K562 (cell line): ENCODE measurements at places on chromosomes 4 and X.

GRCh38 chr4:151668689-151669402, 92.0 kb downstream of the GATB start:
- no peak for DNase-seq

DNA sequence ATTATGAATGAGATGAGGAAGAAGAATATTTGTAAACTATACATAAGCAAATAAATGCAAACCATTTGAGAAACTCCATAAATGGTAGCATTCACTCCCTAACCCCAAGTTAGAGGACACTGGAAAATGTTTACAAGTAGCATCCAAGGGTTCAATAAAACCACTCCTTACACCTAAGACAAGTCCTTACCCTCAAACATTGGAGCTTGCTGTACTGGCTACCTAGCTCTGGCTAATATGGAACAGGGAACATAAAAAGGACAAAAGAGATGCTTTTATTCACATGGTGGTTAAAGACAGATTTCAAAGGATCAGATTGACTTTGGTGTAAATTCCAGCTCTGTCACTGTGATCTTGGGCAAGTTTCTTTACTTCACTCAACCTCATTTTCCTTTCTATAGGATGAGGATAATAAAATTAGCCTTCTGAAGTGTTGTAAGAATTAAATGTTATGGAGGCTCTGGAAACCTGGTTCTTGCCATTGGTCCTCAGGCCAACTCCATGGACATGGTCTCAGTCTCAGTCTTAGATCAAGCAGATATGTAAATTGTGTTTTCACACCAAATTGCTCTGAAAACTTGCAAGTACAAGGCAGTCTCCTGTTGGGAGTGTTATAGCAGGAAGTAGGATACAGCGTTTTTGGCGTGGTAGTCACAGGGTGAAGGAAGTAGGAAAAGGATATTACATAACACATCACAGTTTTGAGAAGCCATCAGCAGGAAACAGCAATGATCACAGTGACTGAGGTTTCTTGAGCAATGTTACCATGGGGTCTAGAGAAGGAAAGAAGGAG, 3.3 kb downstream of the CXCL1 start:
- DNase-seq = no peak

GRCh38 chr4:124018383-124019317, 622.1 kb downstream of the SPRY1 start:
- no peak for DNase-seq

DNA sequence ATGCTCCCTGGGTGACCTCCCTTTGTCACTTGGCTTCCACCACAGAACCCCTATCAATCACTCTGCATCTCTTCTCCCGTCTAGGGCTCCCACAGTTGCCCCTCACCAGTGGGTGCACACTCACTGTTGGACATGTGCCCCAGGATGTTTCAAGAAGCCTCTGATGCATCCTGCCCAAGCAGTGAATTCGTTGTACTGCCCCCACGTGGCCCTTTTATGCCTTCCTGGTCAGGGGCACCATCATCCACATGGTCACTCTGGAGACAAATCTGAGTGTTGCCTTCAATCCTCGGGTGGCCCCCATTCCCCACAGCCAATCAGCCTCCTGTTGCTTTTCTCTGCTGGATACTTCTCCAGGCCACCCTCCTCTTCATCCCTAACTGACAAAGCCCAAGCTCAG, 12.2 kb downstream of the ITIH6 start:
- no peak for DNase-seq

GRCh38 chrX:53580742-53581504, 105.6 kb downstream of the HUWE1 start:
- no peak for DNase-seq

DNA sequence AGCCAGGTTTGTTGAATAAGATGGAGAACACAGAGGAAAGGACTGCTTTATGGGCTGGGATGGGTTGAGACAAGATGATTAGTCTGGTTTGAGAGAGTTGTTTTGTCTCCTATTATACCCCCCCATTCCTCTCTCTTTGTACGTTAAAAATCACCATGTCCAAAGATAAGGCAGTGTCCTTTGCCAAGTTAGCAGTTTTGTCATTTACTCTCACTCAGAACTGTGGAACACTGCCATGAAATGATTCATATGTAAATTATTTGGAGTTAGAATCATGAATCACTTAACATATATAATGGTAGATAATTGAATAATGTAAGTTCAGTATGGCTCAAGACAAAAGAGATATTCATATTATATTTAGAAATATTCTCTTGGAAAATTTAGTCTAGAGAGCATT, 151.3 kb downstream of the DCLK2 start:
- no peak for DNase-seq

DNA sequence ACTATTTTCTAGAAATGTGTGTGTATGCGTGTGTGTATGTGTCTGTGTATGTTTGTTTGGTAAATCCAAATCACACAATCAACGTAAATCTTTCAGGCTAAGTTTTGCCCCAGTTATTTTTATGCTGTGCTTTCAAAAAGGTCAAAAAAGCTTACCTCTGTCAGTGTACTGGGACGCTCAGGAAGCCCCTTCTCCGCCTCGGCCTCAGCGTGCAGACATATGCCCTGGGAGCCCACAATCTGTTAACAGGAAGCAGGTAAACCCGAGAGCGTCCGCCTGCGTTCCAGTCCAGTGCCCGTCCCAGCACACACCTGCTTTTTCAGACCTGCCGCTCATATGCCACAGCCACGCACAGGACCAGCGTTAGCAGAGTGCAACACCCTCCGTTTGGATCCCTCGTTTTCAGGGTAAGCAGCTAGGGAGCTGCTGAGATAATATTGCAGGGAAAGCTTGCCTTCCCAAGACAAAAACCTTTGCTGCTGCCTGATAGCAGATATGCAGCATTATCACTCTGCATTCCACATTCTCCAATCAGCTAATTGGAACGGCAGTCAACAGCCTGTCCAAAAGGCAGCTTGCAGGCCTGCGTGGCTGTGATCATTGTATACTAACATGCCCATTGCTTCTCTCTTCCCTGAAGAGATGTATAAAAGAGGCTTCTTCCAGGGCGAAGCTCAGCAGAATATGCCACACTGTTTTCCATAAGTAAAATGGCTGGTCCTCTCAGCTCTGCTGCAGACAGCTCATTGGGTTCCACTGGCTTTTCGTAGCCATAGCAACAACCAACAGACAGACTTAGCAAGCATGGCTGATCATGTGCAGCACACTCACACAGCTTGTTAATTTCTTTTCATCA, at the start of gene SORBS2:
Gene SORBS2 (minus strand): TSS at position 686 of the 856 bp plus-strand sequence. CDS start 121,623 bp downstream, outside the sequence.
- no peak for DNase-seq

DNA sequence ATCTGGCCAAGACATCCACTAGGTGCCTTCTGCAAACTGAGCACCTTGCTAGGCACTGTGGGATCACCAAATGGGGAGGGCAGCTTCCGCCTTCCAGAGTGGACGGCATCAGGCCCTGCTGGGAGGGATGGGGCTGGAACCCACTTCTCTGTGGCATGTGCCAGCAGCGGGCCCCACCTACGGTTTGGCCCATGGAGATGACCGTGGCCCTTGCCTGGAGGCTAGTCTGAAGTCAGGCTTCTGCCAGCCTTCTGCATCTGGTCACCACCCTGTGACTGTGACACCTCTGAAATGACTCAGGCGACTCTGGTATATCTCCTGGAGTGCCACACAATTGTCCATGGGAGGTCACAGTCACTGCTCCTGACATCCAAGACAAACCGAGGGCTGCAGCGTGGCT, 7.2 kb downstream of the SSR4 start:
- DNase-seq = no peak

DNA sequence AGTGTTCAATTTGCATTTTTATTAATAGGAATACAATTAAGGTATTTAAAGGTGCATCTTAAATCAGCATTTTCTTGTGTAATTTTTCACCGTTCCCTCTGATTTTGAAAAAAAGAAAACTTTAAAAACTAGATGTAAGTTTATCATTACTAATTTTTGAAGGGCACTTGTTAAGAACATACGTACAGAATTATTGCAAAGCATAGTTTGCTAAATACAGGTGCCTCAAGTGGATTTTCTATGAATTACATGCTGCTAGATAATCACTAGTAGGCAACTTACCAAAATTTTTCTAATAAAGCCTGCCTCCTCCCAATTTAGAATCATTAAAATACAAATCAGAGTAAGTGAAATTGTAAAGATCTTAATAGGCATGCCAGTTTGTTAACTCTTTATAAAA, 8.5 kb downstream of the CNKSR2 start:
- no peak for DNase-seq

- DNase-seq = no peak
These were observed 503.9 kb downstream of the PDHA2 start for GRCh38 chr4:96343836-96344235.

DNA sequence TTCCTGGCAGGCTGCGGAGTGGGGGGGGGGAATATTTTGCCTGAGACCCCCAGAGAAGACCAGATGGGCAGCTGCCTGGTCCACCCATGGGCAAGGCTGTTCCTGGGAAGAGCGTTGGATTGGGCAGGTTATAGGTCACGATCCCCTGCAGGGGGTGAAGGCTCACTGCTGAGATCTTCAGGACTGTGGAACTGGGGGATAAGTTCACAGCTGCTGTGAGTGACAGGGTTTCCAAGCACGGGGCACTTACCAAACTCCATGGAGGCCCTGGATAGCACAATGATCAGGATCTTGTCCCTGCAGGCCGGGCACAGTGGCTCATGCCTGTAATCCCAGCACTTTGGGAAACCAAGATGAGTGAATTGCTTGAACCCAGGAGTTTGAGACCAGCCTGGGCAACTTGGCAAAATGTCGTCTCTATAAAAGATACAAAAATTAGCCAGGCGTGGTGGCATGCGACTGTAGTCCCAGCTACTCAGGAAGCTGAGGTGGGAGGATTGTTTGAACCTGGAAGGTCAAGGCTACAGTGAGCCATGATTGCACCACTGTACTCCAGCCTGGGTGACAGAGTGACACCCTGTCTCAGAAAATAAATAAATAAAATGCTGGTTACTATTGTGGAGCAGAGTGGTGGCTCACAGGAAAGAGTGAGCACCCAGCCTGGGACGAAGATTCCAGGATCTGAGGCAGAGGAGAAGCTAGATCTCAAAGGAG, 68.0 kb upstream of the HELT start:
- no peak for DNase-seq

DNA sequence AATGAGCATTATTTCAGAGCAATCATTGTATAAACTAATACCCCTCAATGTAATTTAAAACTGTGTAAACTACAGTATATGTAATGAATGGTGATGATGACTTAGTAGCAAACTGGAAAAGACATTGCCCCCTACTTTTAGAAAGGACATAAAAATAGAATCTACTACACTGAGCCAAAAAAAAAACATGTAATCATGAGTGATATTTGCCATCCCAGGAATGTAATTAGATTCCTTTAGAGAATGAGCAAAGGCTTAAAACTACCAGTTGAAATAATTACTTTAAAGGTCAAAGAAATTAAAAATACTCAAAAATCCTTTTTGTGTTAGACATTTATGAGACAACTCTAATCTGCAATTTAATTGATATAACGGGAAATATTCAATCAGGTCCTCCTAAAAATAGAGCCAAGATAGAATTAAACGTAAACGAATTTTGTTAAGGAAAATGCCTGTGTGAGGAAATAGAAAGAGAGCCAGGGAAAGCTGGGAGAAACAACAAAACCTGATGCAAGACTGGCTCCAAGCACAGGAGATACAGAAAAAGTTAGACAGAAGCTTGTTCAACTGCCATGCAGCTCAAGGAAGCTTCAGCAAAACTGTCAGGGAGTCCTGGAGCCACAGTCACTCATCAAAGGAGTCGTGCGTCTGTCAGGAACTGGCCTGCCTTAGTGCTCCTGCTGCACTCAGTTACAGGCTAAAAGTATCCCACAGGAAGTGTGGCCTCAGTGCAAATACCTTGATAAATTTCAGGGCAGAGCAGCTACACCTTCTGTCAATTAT, 655.7 kb upstream of the INTU start:
- no peak for DNase-seq

DNA sequence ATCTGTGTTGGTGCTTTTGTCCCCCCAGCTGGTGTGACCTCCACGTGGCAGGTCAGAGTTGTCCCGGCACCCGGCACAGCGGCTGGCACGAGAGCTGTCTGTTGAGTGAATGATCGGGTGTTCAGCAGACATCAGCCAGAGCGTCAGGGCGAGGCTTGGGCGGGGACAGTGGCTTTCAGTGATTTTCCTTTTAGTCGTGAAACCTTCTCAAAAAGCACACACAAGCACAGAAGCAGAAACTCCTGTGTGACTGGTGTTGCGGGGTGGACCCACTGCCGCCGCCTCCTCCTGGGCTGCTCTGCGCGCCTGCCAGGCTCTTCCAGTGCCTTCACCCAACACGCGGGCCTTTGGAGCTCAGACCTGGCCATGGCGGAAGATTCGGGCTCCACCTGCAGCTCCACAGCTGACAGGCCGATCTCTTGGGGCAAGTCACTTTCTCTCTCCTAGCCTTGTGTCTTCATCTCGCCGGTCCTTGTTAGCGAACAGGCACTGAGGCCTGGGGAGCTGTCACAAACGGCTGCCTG, 51.4 kb upstream of the HGFAC start:
- DNase-seq = no peak

GRCh38 chrX:39910651-39911050, 187.1 kb downstream of the BCOR start:
- DNase-seq = no peak

DNA sequence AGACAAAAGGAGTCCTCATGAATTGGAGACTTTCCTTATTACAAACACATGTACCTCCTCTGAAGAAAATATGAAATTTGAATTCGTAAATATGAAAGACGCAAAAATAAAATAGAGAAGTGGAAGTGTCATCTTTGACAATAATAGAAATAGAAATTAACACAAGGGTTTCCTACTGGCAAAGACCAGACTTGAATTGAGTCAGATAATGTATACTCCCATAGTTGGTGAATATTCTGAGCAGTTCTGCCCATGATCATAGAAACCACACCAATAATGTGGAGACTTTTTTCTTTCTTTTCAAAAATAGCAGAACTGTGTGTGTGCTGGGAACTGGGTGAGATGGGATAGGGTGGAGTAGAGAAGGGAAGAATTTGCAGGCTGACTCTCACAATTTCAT, 277.7 kb upstream of the TET2 start:
- no peak for DNase-seq

- no peak for DNase-seq
These were observed 252.5 kb downstream of the GRIA3 start for GRCh38 chrX:123436512-123437136.

DNA sequence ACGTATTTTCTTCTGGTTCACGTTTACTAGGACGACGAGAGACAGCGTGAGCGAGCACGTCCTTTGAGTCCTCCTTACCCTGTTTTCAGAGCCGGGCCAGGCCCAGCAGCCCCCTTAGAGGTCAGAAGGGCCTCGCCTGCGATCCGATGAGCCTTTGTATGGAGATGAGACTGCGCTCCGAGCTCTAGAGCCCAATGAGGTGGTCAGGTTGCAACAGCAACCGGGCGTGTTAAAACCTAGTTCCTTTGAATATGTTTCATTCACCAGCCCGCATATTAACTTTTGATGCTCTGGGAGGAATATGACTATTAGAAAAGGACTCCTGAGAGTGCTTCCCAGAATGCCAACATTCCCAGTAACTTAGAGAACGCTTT, 55.6 kb upstream of the TADA2B start:
- no peak for DNase-seq

- DNase-seq = no peak
These were observed 122.3 kb upstream of the TACR3 start for GRCh38 chr4:103842076-103842475.

GRCh38 chr4:71453531-71453930, 114.7 kb downstream of the SLC4A4 start:
- no peak for DNase-seq

- DNase-seq = no peak
These were observed 86.1 kb upstream of the GRXCR1 start for GRCh38 chr4:42806303-42806835.

GRCh38 chrX:129144172-129145038, 378.9 kb downstream of the SMARCA1 start:
- no peak for DNase-seq

GRCh38 chr4:145316897-145317574, 136.6 kb upstream of the OTUD4 start:
- no peak for DNase-seq

GRCh38 chr4:125522992-125523391, 208.2 kb downstream of the FAT4 start:
- DNase-seq = no peak
